ENCODE measurements at places on chromosomes 7 and 10. TPM values are rescaled to one million over a fixed set of nuclear protein-coding genes. Genes with fewer than 3 reads are reported as not detected.

DNA sequence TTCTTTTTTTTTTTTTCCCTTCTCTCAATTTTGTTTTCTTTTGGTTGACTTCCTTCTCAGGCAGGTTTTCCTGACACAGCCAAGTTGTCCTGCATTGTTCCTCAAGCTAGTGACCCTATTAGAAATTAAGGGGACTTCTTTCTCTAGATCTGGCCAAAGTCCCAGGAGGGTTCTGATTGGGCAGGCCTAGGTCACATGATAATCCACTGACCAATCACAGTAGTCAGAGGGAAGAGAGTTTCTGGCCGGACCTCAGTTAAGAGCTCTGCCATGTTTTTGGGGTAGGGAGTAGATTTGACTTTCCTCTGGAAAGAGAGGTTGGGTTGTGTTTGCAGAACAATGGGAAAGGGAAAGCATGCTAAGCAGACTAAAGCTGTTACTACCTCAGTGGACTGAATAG, 16.2 kb downstream of the VWA2 start:
- DNase-seq = no peak
- H3K4me1 ChIP-seq = no peaks in the 10 kb centered on the region
- no peak overlapping the region for H3K4me3 ChIP-seq
- H3K27me3 ChIP-seq = no peaks in the 10 kb centered on the region

- no peak overlapping the region for H3K27ac ChIP-seq
- no peak for DNase-seq
- no peaks in the 10 kb centered on the region for H3K36me3 ChIP-seq
- no peaks in the 10 kb centered on the region for H3K4me1 ChIP-seq
- no peaks in the 10 kb centered on the region for H3K27me3 ChIP-seq
- no peak overlapping the region for H3K4me3 ChIP-seq
These were observed 679.3 kb upstream of the IGFBP3 start for GRCh38 chr7:46600340-46600739.

GRCh38 chr10:120749856-120750566, 101.2 kb upstream of the WDR11 start:
- no peak overlapping the region for H3K4me3 ChIP-seq
- H3K4me1 ChIP-seq = no peaks in the 10 kb centered on the region
- no peak overlapping the region for H3K27ac ChIP-seq
- no peaks in the 10 kb centered on the region for H3K27me3 ChIP-seq
- no peaks in the 10 kb centered on the region for H3K36me3 ChIP-seq

- no peaks in the 10 kb centered on the region for H3K27me3 ChIP-seq
- H3K4me3 ChIP-seq = no peak overlapping the region
- H3K36me3 ChIP-seq = no peaks in the 10 kb centered on the region
- DNase-seq = no peak
- no peak overlapping the region for H3K27ac ChIP-seq
- H3K4me1 ChIP-seq = no peaks in the 10 kb centered on the region
These were observed 17.8 kb upstream of the LCOR start for GRCh38 chr10:96814264-96814663.

DNA sequence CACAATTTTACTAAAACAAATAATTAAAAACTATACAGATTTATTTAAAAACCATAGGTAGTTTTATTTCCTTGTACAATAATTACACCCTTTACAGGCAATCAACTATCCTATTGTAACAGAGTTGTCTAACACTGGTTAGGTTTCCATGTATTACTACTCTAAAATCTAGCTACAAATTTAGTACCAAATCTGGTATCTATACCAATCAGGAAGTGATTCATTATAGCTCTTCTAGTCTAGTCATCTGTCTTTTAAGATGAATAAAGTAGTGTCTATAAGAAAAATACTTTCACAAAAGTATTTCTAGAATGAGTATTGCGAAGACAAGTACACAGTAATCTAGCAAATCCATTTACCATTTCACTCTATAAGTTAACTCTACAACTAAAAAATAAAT, 16.9 kb downstream of the ZNF800 start:
- H3K27ac ChIP-seq = no peak overlapping the region
- H3K4me1 ChIP-seq = no peaks in the 10 kb centered on the region
- no peak overlapping the region for H3K4me3 ChIP-seq

DNA sequence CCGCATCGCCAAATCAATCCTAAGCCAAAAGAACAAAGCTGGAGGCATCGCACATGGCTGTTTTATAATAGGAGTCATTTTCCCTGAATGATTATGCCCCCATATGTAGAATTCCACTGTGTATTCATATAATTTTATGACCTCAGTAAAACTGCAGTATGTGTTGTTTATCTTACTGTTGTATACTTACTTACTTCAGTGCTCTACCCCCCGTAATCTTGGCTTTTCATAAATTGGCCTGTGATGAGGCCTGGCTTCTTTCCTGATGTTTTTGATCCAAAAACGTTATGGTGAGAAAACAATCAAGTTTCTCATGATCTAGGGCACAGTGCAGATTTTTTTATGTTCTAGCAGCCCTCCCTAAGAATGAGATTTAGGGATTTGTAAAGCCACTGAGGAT, 306.4 kb upstream of the FZD1 start:
- H3K4me1 ChIP-seq = no peaks in the 10 kb centered on the region
- H3K27ac ChIP-seq = no peak overlapping the region
- H3K4me3 ChIP-seq = no peak overlapping the region
- no peaks in the 10 kb centered on the region for H3K27me3 ChIP-seq
- no peaks in the 10 kb centered on the region for H3K36me3 ChIP-seq

- DNase-seq = no peak
- no peaks in the 10 kb centered on the region for H3K36me3 ChIP-seq
- H3K27ac ChIP-seq = no peak overlapping the region
- H3K4me1 ChIP-seq = no peaks in the 10 kb centered on the region
These were observed 781.8 kb upstream of the LRRTM3 start for GRCh38 chr10:66144016-66144415.

GRCh38 chr10:89235073-89235798, 16.3 kb downstream of the LIPA start:
- H3K27me3 ChIP-seq = no peaks in the 10 kb centered on the region
- no peak for DNase-seq
- no peaks in the 10 kb centered on the region for H3K36me3 ChIP-seq
- no peak overlapping the region for H3K27ac ChIP-seq

- no peaks in the 10 kb centered on the region for H3K27me3 ChIP-seq
- H3K36me3 ChIP-seq = no peaks in the 10 kb centered on the region
- no peak overlapping the region for H3K4me3 ChIP-seq
- no peak for DNase-seq
- H3K4me1 ChIP-seq = no peaks in the 10 kb centered on the region
- no peak overlapping the region for H3K27ac ChIP-seq
These were observed 132.2 kb upstream of the NPVF start for GRCh38 chr7:25360451-25360850.

Gene AGFG2
- total RNA-seq = 48.7 TPM

DNA sequence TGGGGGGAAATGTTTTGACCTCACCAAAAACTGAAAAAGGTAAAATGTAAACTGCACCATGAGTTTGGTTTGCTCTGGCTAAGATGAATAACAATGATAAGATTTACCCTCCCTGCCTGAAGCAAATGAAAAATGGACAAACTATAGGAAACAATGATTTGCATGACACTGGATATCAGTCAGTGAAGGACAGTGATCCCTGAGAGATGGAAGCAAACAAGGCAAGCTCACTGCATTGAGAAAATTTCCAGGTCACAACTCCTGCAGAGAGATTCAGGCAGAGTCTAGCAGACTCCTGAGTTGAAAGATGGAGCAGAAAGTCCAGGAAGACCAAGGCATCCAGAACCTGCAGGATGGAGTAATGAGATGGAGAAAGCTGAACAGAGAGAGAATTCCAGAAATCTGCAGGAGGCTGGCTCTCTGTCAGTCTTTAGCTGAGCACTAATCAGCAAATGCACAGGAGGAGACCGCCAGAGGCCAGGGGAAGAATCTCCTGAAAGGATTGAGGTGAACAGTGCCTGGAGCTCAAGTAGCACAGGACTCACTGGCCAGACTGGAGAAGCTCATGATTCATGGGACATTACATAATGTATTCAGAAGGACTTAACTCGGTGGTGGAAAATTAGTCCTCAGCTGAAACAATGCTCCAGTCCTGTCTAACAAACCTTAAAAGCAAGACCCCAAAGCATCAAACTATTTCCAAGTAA, 51.2 kb upstream of the PALS2 start:
- no peaks in the 10 kb centered on the region for H3K27me3 ChIP-seq
- no peaks in the 10 kb centered on the region for H3K36me3 ChIP-seq

GRCh38 chr7:4768597-4769569, 6.5 kb upstream of the AP5Z1 start:
- H3K4me1 ChIP-seq = no peaks in the 10 kb centered on the region
- H3K4me3 ChIP-seq = no peak overlapping the region
- DNase-seq = no peak
- no peaks in the 10 kb centered on the region for H3K36me3 ChIP-seq

Gene CRHR2
- total RNA-seq = not detected

Gene MKX
- total RNA-seq = not detected

Gene PRDX3
- 95.8 TPM for total RNA-seq

Gene BCL7B
- 63.5 TPM for total RNA-seq

Gene NAT16
- 1.0 TPM for total RNA-seq

DNA sequence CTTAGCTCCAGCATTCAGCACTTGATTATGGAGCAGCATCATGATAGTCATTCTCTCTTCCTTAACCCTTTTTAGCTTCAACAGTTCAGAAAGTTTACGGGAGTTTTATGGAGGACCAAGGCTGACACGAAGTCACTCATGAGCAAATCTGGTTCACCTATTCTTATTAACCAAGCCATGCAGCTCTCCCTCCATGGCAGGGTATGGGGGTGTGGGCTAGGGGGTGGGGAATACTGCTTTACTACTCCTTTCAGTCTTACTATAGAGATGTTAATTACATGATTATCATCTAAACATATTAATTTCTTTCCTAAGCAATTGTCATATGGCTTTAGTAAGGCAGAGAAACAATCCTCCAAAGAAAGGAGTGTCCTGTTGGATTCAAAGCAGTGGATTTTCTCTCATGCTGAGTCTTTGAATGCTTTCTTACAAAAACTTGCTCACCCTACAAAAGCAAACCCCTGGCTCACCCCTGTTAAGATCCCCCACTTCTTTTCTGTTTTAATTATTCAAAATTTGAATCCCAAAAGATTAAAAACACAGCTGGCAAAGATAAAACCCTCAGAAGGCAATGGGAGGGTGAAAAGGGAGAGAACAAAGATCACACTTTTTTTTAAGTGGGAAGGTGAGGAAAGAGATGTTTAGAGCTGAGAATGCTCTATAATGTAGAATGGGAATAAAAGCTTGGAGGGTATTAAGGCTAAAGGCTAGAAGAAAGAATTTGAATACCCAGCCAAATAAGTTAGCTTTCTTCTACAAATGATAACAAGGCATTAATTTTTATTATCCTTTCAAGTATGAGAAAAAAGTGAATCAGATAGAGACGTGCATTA, 46.4 kb upstream of the SEMA3E start:
- H3K4me1 ChIP-seq = no peaks in the 10 kb centered on the region
- H3K27me3 ChIP-seq = no peaks in the 10 kb centered on the region
- H3K36me3 ChIP-seq = no peaks in the 10 kb centered on the region
- H3K4me3 ChIP-seq = no peak overlapping the region
- DNase-seq = no peak
- H3K27ac ChIP-seq = no peak overlapping the region

GRCh38 chr7:35512716-35513115, 182.2 kb downstream of the HERPUD2 start:
- no peak for DNase-seq
- H3K27me3 ChIP-seq = no peaks in the 10 kb centered on the region
- no peaks in the 10 kb centered on the region for H3K36me3 ChIP-seq
- H3K27ac ChIP-seq = no peak overlapping the region
- H3K4me1 ChIP-seq = no peaks in the 10 kb centered on the region

GRCh38 chr7:156534925-156535324, 105.6 kb upstream of the RNF32 start:
- H3K4me1 ChIP-seq = no peaks in the 10 kb centered on the region
- H3K36me3 ChIP-seq = no peaks in the 10 kb centered on the region
- H3K27ac ChIP-seq = no peak overlapping the region
- no peak for DNase-seq

Gene PRRT4
- total RNA-seq = not detected

- H3K27me3 ChIP-seq = no peaks in the 10 kb centered on the region
- no peaks in the 10 kb centered on the region for H3K36me3 ChIP-seq
- H3K4me3 ChIP-seq = no peak overlapping the region
- no peak overlapping the region for H3K27ac ChIP-seq
- no peaks in the 10 kb centered on the region for H3K4me1 ChIP-seq
These were observed 356.2 kb downstream of the GLRX3 start for GRCh38 chr10:130492266-130492934.

All from Peyer's patch (tissue), 4 donors.